ENCODE measurements at places on chromosomes 16 and 17.

DNA sequence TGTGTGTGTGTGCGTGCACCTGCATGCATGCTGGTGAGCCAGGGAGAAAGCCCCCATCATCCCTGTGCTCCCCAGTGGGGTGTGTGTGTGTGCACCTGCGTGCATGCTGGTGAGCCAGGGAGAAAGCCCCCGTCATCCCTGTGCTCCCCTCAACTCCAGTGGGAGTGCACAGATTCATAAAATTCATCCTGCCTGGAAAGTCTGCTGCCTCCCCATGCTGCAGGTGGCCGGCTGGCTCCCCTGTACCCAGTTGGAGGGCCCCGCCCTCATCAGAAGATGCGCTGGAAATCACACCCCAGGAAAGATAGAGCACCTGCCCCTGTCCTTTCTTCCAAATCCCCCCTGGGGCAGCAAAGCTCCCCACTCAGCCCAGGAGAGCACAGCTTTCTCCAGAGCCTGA is 84.8 kb upstream of the DOC2B start:
- DNase-seq: no peak

GRCh38 chr17:21199311-21199710 is 14.7 kb downstream of the TMEM11 start:
- DNase-seq: peak; percentile 29

GRCh38 chr16:11249233-11250061 is 6.6 kb downstream of the SOCS1 start:
- no peak for DNase-seq

GRCh38 chr16:65181071-65181561 is 59.3 kb upstream of the CDH11 start:
- DNase-seq: peak; percentile 60

GRCh38 chr17:80887639-80888175 is 103.9 kb upstream of the CHMP6 start:
- DNase-seq: no peak

- no peak for DNase-seq
Measured at GRCh38 chr16:57001026-57001679, 11.8 kb downstream of the NLRC5 start.

- no peak for DNase-seq
Measured at GRCh38 chr17:15967706-15968399, 22.9 kb downstream of the ADORA2B start.

- DNase-seq: no peak
Measured at GRCh38 chr16:35305476-35305875, 1846.1 kb downstream of the TP53TG3F start.

GRCh38 chr17:323181-323580 is 29.4 kb downstream of the RPH3AL start:
- no peak for DNase-seq

- peak; percentile 61 for DNase-seq
Measured at GRCh38 chr16:4081521-4082021, 34.7 kb downstream of the ADCY9 start.

DNA sequence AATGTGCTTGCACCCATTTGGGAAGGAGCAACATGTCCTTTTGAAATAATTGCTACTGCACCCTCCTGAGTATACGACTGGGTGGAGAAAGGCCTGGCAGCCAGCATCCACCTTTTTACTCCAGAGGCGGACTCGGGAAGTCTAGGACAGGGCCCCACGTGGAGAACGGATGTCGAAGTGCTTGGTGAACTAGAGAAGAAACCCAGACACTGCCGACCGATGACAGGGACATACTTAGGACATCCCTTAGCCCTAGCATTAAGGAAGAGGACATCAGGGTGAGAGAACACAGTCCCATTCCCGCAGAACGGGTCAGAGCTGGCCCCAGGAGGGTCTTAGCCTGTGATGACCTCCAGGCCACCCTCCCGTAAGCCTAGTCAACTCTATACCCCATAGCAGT is 3.8 kb downstream of the YBX2 start:
- DNase-seq: no peak

DNA sequence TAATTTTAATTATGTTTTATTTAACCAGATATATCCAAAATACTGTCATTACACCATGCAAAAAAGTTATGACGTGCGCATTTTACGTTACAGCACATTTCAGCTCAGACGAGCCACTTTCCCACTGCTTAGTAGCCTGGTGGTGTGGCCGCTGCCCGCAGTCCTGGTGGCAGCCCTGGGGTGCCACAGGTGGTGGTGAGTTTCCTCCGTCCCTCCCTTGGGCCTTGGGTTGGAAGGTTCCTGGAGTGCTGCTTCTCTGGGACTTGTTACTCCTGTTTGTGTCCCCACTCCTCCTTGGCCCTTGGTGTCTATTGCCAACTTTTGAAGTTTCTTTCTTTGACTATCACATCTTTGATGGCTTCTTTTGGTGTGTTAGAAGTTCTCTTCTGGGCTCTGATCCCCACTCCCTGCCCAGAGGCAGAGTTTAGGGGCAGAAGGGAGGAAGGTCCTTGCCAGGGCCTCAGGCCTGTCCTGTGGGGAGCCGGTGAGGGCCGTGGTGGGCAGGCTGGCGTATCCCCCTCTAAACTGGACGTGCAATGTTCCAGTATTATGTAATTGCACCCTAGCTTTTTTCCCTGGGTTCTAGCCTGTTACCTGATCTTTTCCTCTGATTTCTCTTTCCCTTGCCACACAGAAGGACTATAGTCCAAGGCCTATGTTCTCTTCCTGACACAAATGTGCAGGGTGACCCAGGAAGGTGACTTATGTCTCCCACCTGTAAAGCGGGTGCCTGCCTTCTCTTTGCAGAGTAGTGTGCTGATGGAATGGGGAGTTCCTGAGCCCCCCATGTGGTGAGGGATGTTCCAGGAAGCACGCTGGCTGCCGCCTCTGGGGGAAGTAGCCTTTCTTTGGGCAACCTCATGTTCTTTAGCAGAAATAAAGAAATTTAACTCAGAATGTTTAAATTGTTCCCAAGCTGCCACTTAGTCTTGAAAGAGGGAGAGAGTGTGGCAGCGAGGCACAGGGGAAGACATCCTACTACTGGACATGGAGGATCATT is 8.4 kb downstream of the MPRIP start:
- DNase-seq: no peak

Measured in eye (tissue), 1 donor.